ENCODE measurements at places on chromosomes 4 and X.

- DNase-seq, result no peak
Observed at GRCh38 chr4:22850055-22850454, 157.3 kb downstream of the GBA3 start.

DNA sequence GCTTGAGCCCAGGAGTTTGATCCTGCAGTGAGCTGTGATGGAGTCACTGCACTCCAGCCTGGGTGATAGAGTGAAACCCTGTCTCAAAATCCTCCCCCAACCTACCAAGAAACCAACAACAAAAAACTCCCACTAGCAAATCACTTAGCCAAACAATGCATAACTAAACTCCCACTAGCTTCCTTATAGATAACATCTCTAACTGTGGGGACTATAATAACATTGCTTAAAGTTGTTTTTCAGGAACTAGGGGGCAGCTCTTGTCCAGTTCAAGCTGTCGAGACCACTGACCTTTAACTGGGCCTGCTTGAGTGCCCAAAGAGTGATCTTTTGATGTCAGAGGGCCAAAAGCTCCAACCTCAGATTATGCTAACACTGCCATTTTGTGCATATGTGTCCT is 81.7 kb downstream of the FREM3 start:
- no peak for DNase-seq

DNA sequence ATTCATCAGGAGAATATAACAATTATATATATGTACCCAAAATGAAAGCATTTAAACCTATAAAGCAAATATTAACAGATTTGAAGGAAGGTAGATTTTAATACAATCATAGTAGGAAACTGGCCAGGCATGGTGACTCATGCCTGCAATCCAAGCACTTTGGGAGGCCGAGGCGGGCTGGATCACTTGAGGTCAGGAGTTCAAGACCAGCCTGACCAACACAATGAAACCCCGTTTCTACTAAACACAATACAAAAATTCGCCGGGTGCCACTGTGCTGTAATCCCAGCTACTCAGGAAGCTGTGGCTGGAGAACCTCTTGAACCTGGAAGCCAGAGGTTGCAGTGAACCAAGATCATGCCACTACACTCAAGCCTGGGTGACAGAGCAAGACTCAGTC is 118.3 kb downstream of the KCNIP4 start:
- no peak for DNase-seq

DNA sequence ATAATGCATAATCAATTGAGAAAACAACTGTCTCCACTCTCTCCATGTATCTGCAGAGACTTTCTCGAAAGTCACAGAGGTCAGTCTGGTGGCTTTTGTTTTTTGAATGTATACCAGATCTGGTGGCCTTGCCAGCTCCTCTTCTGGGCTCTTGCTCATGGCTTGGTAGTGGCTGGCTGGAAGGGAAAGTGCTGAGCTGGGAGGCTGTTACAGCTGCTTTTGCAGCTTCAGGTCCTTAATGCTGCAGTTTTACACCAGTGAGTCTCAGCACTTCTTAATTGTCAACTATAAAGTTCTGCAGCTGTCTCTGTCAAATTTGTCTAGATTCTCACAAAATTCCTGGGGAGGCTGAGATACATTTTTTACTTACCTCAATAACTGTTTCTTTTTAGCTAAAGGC is 390.0 kb downstream of the GRXCR1 start:
- no peak for DNase-seq

DNA sequence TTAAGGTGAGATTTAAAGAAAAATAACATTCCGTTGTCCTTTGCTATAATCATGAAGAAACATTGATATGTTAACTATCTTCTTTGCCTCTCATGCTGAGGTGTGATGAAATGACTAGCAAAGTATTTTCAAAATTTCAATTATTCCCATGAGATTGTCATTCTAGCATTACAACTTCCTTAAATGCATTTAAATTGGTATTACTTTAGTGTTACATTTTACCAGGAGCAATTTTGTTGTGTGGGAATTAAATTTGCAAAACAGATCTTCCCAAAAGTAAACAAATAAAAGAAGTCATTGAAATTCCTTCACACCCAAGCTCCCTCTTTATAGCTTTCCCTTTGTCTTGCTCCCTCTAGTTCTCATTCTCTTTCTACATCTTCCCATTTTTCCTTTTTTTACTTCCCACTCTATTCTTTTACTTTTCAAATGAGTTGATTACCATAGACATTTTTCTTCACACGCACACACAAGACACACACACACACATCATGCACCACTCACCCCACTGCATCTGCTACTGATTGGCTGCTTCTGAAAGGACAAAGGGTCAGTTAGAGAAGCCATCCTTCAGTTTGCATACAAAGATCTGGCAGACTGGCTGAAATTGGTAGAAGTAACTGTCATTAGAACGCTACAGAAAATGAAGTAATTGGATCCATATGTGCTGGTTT is 10.0 kb upstream of the APELA start:
- no peak for DNase-seq

DNA sequence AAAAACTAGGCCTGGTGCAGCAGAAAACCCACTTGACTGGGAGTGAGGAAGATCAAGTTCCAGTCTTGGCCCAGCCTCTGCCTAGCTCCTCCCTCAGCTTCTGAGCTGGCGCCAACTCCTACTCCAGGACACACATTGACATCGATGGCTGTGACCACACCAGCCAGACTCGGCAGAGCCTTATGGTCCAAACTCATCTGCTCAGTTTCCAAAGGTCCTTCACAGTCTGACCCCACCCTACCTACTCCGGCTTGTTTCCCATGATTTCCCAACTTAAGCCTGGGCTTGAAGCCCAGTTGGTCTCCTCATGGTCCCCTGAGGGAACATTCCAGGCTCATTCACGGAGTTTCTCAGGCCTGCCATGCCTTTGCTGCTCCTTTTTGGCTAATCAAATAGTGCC is 10.1 kb downstream of the ELF4 start:
- DNase-seq, result no peak

GRCh38 chrX:128518508-128518907 is 466.3 kb upstream of the ACTRT1 start:
- DNase-seq, result no peak

DNA sequence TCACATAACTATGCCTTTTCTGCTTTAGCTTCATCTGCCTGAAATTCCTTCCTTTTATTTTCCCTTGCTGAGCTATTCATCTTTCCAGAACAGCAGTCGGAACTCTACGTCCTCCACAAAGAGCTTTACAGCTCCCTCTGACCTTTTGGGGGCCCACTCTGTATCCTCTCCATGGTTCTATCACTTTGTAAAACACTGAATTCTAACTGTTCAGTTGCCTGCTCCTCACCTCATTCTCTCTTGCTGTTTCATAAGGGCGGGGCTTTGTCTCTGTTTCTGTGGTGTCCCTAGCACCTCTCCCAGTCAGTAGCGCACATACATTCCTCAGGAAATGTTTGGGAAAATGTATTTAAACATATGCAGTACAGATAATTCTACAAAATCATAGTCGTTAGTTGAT is 737.0 kb downstream of the RAB28 start:
- no peak for DNase-seq

- DNase-seq, result no peak
Observed at GRCh38 chr4:24968278-24968677, 55.4 kb upstream of the CCDC149 start.
